Memory B cell (primary cell): ENCODE measurements at places on chromosomes 7 and 10.

DNA sequence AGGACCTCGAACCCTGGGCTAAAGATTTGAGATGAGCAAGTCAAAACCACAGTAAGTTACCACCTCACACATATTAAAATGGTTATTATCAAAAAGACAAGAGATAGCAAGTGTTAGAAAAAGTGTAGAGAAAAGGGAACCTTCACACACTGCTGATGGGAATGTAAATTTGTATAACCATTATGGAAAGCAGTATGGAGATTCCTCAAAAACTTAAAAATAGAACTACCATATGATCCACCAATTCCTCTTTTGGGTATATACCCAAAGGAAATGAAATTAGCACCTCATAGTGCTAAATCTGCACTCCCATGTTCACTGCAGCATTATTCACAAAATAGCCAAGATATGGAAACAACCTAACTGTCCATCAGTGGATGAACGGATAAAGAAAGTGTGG, 20.8 kb upstream of the FRA10AC1 start:
- no peak for DNase-seq

- no peak for DNase-seq
These were observed 41.1 kb downstream of the AP5Z1 start for GRCh38 chr7:4816419-4817080.

DNA sequence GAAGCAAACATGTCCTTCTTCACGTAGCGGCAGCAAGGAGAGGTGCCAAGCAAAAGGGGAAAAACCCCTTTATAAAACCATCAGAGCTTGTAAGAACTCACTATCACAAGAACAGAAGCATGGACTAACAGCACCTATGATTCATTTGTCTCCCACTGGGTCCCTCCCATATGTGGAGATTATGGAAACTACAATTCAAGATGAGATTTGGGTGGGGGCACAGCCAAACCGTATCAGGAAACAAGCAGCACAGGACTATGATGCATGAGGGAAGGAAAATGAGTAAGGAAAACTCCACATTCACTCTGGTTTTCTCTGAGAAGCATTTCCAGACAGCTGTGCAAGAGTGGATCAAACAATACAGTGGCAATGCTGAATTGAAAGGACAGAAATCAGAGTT, 81.6 kb downstream of the RSU1 start:
- no peak for DNase-seq

- DNase-seq: peak; percentile 4
These were observed at the start of gene ATOH7 for GRCh38 chr10:68231817-68232251. ATOH7 (minus strand) TSS chr10:68232113; CDS start chr10:68231677, 436 bp downstream.

DNA sequence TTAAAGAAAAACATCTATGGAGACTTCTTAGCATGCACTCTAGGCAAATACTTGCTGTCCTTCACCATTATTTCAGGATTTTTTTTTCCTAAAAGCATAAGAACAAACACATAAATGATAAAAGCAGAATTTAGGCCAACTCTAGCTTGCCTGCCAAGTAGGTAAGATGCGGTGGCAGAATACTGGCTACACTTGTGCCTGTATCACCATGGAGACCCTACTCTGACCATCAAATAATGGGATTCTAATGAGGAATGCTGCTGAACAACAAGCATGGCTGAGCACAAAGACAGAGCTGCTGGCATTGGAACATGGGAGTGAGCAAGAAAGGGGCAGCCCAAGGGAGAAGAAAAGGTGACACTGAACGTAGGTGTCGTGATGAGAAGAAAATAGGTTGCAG, 18.5 kb upstream of the TAS2R40 start:
- no peak for DNase-seq

DNA sequence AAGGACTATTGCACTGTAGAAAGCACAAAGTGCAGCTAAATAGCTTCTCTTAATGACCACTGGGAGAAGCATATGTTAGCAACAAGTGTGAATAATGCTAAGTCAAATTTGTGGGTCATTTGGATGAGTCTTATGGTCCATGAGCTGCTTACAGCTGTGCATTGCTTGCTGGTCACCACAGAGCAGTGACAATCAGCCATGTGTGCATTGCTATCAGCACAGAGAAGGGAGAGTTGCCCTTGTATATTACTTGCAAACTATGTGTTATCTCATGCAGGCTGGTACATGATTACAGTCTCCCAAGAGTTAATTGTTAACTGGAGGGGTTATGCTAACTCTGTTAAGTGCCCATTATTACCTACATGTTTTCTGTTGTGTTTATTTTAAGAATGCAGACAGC, 25.7 kb downstream of the MRPS33 start:
- no peak for DNase-seq

- DNase-seq: no peak
These were observed 87.3 kb upstream of the TES start for GRCh38 chr7:116122972-116123595.

DNA sequence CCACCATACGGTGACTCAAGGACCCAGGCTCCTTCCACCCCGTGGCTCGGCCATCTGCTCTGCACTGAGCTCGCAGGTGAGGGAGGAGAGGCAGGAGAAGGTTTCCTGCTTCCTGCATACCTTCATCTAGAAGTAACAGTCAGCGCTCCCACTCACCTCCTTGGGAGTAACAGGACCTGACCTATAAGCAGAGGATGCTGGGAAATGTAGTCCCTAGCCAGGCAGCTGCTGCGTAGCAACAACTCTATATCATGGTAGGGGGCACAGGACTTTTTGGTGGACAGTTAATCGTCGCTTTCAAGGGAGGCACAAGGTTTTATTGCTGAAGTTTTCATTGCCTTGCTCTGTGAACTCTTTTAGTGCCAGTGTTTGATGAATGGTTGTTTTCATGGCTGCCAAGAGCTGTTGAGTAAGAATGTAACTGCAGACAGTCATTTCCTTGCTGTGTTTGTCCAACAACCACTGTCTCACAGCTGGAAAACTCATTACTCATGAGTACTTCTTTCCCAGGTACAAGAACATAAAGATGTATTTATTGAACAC, 10.2 kb upstream of the ZFYVE27 start:
- DNase-seq: no peak
